Activated CD8-positive, alpha-beta T cell treated with anti-CD3 and anti-CD28 coated beads for 36 hours (primary cell): ENCODE measurements at places on chromosomes 6 and 20. TPM values are rescaled to one million over a fixed set of nuclear protein-coding genes. Genes with fewer than 3 reads are reported as not detected.

GRCh38 chr6:167683028-167683862 lies 143.5 kb upstream of the AFDN start:
- no peaks in the 10 kb centered on the region for H3K36me3 ChIP-seq
- peaks cover 59% of the 10 kb centered on the region for H3K27me3 ChIP-seq
- no peaks in the 10 kb centered on the region for H3K4me1 ChIP-seq
- no peak overlapping the region for H3K4me3 ChIP-seq
- no peak overlapping the region for H3K27ac ChIP-seq

Gene GINS1
- 34.9 TPM for total RNA-seq

Gene B4GALT5
- 16.5 TPM for total RNA-seq

Gene WTAP
- 80.6 TPM for total RNA-seq

Gene ADGRF5
- total RNA-seq, result not detected
